NB4 (cell line): ENCODE measurements at places on chromosomes 12 and 14.

DNA sequence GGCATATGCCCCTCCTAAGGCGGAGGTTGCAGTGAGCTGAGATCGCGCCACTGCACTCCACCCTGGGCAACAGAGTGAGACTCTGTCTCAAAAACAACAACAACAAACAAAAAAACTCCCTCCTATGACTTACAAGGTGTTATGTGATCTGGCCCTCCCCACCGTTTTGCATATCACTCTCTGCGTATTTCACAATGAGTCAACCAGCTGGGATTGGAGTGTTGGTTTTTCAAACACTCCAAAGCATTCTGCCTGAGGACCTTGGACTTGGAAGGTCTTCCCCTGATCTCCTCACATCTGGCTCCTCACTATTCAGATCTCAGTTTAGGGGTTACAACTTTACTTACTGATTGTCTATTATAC, 14.0 kb downstream of the MANSC1 start:
- no peak for DNase-seq

GRCh38 chr12:20372326-20373096, 4.2 kb downstream of the PDE3A start:
- DNase-seq = no peak

DNA sequence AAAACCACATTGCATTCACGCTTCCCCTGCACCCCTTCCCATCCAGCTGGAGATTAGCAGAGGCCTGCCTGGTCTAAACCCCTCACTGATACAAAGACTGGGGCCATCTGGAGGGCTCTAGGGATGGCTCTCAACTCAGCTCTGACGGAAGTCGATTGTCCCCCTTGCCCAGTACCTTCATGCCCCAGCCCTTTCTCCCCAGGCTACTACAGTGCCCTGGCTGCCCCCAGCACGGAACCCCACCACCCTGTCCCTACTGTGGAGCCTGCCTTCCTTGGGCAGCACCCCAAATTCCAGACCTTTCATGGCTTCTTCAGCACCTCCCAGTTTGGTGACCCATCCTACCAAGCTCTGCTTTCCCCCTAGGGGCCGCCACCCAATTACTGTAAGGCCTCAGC, 25.6 kb downstream of the ZFP36L1 start:
- DNase-seq = no peak

- no peak for DNase-seq
Observed at GRCh38 chr14:72763892-72764291, 130.0 kb downstream of the DPF3 start.

GRCh38 chr12:106142591-106143261, 4.0 kb upstream of the NUAK1 start:
- DNase-seq = no peak
